Naive thymus-derived CD8-positive, alpha-beta T cell (primary cell): ENCODE measurements at places on chromosomes 1 and 21.

GRCh38 chr1:179141592-179142251 is 59.9 kb downstream of the TOR3A start:
- DNase-seq = no peak

GRCh38 chr1:8646189-8646588 is 171.3 kb downstream of the RERE start:
- no peak for DNase-seq

- no peak for DNase-seq
Measured at GRCh38 chr1:2472561-2473177, 3.4 kb upstream of the PLCH2 start.

DNA sequence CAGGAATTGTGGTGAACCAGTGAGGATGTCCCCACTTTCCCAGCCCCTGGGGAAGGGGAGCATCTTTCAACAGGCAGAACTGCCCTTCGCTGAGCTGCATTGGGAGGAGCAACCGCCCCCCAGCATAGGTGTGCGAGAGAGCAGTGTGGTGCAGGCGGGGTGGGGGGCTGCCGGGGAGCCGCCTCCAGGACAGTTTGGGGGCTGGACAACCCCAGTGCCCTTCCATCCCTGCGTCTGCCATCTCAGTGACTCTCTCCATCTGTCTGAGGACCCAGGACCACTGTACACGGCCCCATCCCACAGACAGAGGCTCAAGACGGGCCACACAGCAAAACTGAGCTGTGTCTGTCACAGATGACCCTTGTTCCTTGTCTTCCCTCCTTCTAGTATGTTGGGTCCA is 14.2 kb downstream of the PODN start:
- DNase-seq = no peak

DNA sequence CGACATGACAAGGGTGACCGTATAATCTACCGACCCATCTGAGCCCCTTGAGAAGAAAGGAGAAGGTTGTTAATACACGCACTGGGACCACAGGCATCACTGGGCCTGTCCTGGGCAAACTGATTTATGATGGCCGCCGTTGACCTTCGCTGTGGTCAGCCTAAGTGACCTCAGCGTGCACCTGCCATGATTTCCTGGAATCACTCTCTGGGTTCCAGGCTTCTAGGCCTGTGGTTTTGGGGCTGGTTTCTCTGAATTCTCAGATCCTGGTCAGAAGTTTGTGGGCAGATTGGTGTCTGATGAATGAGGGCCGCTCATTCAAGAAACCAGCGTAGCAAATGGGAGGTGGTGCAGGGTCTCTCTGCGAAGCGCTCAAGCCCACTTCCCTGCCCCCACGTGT is 64.0 kb downstream of the SIK1 start:
- DNase-seq = no peak

DNA sequence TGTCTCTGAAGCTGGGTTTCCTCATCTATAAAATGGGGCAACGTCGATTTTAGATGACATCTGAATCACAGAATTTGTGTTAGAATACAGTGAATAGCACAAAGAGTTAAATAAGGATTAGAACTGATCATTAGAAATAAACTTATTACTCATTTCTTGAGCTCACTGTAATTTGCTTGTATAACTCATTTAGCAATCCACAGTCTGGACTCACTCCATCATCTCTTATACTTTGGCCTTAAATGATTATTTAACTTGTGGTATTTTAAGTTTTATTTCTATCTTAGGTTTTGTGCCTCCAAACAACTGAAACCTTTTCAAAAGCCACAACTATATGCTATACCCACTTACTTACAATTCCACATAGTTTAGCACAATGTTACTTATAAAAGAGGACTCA is 128.0 kb downstream of the CDC42BPA start:
- no peak for DNase-seq

DNA sequence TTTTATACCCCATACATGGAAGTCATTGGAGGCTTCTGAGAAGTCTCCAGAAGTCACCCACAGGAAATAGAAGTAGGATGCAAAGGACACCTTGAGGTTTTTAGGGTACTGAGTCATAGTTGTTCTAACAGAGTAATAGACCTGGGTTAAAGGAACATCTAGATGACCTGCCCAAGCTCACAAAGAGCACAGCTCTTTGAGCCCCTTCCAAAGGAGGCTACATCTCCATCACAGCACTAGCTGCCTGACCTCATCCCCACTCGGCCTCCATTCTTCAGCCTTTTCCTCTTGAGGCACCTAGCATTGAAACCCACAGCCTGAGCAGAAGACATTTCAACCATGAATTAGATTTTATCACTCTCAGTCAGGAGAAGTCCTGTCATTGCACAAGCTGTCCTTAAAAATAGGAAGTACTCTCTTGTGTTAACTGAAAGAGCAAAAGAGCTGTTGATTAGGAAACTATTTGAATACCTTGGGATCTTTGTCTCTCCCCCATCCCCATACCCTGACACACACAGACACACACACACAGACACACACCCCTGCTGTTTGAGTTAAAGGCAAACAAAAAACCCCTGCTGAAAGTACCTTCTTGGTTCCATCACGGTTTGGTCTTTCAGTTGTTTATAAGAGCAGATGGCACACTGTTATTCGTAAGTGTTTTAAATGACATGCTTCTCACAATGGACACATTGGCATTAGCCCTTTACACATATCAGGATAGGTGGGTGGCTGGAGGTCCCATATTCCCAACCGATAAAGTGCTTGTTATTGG is 22.2 kb downstream of the MKNK1 start:
- no peak for DNase-seq

DNA sequence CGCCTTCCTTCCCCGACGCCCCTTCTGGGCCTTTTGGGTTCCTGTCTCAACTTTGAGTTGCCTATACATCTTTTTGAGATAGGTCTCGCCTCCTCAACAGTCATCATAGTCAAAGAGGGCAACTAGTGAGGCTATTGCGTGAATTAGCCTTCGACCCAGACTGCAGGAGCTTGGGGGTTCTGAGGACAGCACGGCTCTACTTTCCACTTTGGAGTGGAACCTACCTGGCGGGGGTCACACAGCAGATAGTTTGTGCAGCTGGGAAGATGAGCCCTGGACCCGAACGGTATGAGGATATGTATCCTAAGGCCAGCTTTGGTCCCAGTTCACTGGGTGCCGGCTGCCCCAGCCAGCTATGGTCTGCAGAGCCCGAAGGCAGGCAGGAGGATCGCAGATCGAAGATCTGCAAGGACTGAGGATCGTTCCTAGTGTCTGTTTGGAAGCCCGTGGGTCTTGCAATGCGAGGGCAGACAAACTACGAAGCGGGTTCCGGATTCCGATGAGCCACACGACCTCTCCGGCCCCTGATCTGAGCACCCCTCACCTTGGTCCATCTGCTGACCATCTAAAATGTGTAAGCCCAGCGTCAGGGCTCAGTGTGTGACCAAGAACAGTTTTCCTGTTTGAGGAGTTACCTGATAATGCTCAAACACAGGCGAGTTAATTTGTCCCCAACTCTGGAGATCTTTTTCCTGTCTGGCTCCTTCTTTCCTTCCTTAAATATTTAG is 8.1 kb downstream of the FOXD2 start:
- no peak for DNase-seq

DNA sequence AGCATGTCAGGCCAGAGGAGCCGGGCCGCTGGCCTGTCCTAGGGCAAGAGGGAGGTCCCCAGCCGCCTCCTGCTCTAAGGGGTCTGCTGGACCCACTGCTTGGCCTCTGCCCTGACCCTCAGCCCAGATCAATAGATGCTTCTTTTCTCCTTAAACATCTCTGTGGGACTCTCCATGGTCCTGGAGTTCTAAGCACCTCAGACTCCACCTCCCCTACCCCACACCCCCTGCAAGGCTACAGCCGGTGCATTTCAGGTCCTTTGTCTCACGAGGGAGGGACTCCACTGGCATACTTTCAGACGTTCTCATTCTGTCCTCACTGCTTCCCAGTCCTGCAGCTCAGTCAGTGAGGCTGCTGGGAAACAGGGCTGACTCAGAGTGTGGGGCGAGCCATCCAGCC is 11.0 kb downstream of the CNTN2 start:
- DNase-seq = no peak

DNA sequence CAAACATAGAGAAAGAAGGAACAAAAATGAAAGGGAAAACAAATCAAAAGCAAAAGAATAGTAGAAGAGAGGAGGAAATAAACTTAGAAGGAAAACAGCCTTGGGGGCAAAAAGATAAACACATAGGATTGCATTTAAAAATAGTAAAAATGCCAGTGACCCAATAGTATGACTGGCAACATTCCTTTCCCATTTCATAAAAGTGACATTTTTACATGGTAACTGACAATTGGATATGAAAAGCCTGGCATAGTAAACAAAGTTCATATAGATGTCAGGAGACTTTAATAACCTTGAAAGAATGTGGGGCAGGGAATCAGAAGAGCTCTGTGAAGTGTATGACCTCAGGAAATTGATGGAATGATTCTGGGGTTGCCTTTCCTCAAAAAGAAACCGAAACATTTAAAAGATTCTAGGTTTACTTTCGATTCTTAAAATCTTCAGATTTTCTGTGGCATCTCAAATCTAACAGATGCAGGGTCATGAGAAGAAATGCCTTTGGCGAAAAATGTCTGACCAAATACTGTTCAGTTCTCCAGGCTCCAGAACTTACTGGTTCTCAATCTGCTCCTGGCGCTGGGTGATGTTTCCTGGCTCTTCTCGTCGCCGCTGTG is 33.7 kb downstream of the SPTA1 start:
- no peak for DNase-seq

DNA sequence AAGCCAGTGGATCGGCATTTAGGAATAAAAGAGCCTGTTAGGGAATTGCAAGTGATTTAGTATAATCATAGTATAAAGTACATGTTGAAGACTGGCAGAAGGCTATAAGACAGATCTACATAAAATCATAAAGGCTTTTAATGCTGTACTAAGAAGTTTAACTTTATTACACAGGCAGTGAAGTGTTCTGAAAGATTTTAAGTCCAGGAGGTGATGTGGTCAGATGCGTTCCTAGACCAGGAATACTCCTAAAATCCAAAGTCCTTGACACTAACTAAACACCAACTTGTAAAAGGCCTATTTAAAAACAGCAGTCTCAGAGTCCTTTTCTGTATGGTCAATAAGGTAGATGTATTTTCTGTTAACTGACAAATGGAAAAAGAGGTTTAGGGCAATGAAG is 57.0 kb downstream of the KIFAP3 start:
- no peak for DNase-seq

DNA sequence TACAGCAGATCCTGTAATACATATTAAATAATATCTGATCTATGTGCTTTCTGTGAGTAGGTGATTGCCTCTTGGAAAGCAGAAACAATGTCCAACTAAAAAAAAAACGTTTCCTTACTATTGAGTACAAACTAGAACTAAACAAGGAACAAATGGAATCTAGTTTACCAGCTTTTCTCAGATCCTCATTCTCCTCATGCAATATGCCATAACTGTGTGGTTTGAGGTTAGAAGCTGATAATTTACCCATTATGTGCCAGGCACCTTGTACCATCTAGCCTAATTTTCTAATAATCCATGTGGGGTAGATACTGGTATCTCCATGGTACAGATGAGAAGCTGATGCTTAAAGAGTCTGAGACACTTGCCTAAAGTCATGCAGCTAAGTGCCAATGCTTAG is 154.7 kb downstream of the PTGER3 start:
- no peak for DNase-seq

DNA sequence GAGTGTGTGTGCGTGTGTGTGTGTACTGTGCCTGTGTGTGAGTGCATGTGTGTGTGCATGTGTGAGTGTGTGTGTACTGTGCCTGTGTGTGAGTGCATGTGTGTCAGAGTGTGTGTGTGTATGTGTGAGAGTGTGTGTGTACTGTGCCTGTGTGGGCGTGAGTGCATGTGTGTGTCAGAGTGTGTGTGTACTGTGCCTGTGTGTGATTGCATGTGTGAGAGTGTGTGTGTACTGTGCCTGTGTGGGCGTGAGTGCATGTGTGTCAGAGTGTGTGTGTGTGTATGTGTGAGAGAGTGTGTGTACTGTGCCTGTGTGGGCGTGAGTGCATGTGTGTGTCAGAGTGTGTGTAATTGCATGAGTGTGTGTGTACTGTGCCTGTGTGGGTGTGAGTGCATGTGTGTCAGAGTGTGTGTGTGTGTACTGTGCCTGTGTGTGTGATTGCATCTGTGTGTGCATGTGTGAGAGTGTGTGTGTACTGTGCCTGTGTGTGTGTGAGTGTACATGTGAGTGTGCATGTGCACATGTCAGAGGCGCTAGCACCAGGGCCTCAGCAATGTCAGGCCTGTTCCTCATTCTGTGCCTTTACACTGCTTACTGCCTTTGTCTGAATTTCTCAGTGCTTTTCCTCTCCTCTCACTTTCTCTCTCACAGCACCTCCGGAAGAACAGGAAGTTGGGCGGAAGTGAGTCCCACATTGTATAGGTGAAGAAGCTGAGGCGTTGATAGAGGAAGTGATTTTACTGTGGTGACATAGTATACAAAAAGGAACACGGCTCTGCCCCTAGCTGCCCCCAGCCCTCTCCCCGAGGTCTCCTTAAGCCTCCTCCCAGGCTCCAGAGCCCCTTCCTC is 4.9 kb downstream of the SLC5A9 start:
- DNase-seq = no peak

GRCh38 chr1:207962716-207963426 is 51.9 kb upstream of the CD34 start:
- peak; percentile 33 for DNase-seq

DNA sequence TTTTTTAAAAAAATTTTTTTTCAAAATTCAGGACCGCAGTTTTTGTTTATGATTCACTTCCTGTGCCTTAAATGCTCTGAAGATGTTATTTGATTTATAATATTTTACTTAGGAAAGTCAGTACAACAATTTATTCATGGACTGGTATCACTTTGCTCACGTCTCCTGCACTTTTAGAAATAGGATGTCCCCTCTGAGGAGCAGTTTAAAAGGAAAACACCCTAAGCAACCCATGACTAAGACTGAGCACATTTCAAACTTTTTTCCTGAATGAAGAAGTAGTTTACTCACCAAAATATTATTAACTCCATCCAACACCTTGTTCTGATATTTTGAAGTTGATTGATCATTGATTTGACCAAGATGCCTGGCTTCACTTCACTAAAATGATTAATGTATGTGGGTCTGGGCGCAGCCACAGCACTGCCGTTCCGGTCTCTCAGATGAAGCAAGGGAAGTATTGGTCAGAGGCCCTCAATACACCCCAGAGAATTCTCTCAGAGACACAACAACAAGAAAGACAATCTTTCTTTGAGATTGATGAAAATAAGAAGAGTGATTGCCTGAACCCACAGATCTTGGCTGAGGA is 223.9 kb downstream of the TGFB2 start:
- DNase-seq = no peak

- DNase-seq = no peak
Measured at GRCh38 chr1:22761101-22761500, 50.5 kb downstream of the EPHB2 start.

- peak; percentile 55 for DNase-seq
Measured at GRCh38 chr1:225849925-225850324, 32.3 kb downstream of the TMEM63A start.

- DNase-seq = no peak
Measured at GRCh38 chr1:220747437-220748088, 559 bp upstream of the MTARC2 start.

- DNase-seq = no peak
Measured at GRCh38 chr1:154326546-154327465, 1.5 kb downstream of the ATP8B2 start.

GRCh38 chr1:185984113-185984836 is 250.1 kb downstream of the HMCN1 start:
- DNase-seq = no peak
